Stimulated activated CD8-positive, alpha-beta memory T cell treated with anti-CD3 and anti-CD28 coated beads, Interleukin-15, amount 100 ng/mL, for 24 hours (primary cell): ENCODE measurements at places on chromosomes 4 and X.

DNA sequence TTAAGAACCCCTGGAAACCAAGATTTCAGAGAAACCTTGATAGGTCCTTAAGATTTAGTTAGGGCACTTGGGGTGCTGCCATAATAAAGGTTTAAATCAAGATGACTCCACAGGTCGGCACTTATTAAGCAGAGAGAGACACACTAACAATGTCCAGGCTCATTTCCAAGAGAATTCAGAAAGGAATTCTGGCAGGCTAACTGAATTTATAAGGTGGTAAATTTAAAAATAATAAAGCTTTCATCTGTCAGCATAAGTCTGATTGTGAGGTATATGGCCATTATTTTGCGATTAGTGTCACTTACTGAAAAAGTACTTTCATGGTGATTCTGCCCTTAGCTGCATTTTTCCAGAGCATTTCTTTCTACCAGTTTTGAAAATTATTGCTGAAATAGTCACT is 472.7 kb downstream of the ARAP2 start:
- no peak for DNase-seq

DNA sequence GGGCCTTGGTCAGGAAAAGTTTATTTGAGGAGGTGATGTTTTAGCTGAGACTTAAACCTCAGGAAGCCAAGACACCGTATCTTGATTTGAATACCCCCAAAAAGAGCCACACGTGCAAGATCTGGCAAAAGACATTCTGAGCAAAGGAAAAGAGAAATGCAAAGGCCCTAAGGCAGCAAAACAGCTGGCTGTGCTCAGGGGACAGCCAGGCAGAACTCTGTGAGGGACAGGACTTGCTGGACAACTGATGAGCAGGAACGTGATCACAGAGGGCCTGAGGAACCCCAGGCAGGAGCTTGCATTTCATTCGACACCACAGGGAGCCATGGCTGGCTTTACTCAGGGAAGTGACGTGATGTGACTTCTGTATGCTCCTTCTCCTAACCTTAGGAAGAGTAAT is 56.0 kb downstream of the OCRL start:
- DNase-seq: no peak

- no peak for DNase-seq
Observed at GRCh38 chrX:56812515-56813105, 83.6 kb downstream of the NBDY start.

- no peak for DNase-seq
Observed at GRCh38 chr4:144748814-144749555, 103.0 kb downstream of the HHIP start.

- no peak for DNase-seq
Observed at GRCh38 chr4:44845309-44845708, 119.0 kb upstream of the GNPDA2 start.

DNA sequence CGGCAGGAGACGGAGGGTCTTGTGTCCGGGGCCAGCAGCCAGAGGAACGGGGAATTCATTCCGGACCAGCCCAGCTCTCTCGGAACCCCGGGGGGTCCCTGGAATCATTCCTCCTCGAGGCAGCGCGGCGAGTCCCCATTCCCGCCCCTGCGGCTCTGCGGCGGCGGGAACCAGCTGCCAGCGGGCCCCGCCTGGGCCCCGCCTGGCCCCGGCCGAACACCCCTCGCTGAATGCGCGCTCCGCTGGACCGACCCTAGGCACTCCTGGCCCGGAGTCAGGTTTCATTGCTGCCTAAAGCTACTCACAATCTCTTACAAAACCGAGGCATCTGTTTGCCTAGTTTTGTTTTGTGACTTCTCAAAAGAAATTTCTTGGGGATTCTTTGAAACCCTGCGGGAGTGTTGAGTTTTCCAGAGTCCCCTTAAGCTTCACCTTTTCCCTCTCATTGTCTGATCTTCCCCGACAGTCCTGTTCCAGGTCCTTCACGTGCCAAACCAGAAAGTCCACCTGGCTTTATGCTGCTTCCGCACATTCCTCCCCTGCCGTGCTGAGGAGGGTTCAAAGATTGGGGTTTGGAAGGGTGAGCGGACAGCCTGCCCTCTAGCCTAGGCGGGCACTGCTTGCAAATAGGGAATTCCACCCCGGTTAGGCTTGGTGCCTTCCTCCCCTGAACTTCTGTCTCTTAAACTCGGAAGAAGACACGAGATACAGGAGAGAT is 789 bp downstream of the ARHGAP10 start:
- no peak for DNase-seq

GRCh38 chr4:153651587-153651986 is 32.5 kb upstream of the TLR2 start:
- DNase-seq: no peak

DNA sequence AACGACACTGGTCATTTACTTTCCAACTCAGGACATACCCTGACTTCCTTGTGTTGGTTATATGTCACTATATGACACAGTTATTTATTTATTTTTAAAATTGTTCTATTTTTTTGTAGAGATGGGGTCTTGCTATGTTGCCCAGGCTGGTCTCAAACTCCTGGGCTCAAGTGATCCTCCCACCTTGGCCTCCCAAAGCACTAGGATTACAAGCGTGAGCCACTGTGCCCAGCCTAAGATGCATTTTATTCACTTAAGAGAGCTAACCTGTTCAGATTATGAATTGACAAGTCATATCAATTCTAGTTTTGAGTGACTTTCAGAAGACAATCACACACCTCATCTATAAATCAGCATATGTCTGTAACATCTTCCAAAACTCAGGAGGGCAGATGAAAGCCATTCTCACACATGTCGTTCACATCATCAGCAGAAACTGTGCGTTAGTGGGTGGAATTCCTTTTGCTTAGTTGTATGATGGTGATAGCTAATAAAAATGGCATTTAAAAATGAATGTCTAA is 9.4 kb upstream of the RHOH start:
- DNase-seq: no peak

DNA sequence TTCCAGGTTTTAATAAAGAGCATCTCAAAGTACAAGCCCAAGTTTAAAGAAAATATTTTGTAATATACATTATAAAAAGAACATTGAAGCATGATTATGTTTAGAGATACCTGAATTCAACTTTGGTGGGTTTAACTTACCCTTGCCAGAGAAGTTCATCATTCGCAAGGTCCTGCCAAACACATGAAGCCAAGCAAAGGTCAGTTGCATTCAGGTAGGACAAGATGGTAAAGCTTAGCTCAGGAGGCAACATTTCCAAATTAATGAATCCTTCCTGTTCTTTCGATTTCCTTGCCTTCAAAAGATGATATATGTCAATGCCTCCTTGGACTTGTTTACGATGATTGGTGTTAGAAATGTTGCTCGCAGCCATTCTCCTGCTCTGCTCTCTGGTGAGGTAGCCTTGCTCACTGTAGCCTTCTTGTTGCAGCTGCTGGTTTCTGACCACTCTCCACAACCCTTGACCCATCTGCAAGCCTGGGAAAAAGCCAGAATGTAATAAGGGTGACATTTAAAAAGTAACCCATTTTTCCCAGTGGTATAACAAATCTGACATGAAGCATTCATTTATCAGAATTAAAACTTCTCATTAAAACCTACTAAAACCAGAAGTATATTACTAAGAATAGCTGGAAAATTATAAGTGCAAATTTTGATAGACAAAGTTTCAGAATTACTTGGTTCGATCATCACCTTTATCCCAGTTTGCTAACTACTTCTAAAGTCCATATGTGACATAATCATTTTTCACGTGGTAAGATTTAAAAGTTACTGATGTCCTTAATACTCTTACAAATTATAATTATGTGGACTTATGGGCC is 20.6 kb downstream of the FBXO8 start:
- DNase-seq: no peak

- DNase-seq: no peak
Observed at GRCh38 chr4:83080561-83080960, 34.0 kb downstream of the PLAC8 start.

- DNase-seq: no peak
Observed at GRCh38 chr4:125187226-125188176, 127.3 kb upstream of the FAT4 start.

DNA sequence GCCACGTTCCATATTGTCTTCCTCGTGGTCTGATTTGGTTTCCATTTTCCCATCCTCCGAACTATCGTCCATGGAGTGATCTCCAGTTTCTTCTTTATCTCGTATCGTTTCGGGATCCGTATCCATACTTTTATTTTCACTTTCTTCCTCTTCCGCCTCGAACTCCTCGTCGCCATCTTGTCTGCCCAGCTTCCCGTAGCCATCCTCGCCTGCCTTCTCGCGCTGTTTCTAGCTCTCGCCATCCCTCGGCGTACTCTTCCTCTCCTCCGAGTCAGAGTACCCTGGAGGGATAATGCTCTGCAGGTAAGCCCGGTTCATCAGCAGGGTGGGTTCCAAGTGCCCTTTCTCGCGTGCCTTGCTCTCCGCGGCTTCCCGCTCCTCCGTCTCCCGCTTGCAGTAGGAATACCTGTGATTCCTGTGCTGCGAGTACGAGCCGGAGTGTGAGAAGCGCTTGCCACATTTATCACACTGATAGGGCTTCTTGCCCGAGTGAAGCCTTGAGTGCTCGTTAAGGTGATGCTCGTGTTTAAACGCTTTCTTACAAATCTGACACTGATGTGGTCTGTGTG is 134.5 kb upstream of the TAPT1 start:
- DNase-seq: no peak

GRCh38 chrX:9183481-9183880 is 149.6 kb upstream of the FAM9B start:
- DNase-seq: no peak

DNA sequence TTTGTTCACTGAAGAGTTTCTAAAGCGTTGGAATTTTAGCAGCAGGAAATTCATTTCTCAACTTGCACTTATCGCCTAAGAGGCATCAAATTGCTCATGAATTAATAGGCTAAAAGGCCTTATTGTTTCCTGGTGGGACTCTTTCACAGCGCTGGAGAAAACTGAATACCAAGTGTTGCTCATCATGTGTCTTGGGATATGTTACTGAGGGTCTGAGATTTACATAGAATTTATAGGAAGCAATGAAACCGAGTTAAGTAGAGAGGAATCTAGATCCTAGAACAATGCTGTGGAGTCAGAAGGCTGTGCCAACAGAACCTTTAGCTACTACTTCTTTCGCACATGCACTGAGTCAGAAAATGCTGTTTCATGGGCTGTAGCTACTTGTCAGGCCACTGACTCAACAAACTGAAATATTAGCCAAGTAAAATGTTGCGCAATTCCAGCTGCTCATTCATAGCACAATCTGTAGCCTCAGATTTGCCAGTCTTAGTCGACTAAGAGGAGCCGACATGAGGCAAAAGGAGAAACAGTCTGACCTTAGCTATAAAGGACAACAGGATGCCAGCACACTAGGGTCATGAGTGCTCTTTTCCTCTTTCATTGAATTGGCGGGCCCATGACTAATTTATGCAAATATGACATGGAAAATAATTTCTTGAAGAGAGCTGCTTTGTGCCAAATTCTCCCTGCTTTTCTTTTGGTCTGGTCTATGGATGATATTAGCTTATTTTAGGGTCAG is 35.9 kb upstream of the CXCL8 start:
- DNase-seq: no peak

DNA sequence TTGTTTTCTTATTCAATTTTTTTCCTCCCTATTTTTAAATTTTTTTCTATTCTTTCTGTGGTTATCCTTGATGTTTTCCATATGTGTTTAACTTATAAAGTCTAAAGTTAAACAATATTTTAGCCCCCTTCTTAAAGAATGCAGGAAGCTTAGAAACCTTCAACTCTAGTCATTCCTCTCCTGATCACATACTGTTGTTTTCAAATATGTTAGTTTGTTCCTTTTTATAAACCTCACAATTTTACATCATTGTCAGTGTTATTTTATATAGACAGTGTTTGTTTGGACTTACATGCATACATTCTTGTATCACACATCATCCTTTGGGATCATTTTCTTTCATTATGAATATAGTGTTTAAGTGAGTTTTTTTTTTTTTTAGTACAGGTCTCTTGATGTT is 31.6 kb downstream of the KANTR start:
- DNase-seq: no peak

DNA sequence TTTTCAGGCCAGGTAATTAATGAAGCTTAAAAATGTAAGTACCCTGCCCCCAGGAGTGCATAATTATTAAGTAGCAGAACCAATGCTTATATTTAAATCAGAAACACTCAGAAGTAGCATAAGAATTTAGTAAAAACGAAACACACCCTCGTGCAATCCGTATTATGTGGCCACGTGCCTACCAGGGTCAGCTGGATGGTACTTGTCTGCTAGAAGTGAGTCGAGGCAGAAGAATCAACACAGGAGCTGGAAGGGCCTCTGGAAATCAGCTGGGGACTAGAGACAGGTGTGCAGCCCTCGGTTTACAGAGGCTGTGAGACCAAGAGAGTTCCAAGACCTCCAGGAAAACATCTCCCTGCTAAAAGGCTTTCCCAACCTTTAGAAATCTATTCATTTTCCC is 559 bp upstream of the FAM47E start:
- no peak for DNase-seq

GRCh38 chr4:43837171-43837570 is 611.4 kb downstream of the KCTD8 start:
- no peak for DNase-seq

DNA sequence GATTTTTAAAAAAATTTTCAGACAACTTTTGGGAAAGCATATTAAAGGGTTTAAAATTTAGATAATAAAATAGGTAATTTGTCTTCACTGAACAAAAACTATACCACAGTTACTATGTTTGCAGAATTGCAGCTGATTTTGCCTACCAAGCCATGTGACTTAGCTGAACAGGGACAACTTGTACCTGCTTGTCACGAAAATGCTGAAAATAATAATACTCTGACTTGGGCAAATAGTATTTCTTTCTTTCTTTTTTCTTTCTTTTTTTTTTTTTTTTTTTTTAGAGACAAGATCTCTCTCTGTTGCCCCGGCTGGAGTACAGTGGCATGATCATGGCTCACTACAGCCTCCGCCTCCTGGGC is 225.2 kb upstream of the PPP1R2C start:
- no peak for DNase-seq

DNA sequence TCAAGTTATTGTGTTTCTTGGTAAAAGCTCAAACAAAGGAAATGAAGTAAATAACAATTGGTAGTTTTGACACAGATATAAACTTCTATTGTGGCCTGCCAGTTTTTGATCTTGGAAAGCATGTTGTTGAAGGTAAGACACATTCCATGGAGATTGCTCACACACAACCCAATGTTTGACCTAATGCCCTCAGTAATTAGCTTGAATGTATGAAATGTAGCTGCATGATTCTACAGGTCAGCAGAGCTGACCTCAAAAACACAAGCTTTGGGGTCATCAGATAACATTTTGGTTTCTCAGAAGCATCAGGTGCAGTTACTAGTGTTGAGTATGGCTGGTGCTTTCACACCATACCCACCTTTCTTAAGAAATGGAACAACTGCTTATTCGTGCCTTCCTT is 16.5 kb downstream of the GPR173 start:
- no peak for DNase-seq

GRCh38 chr4:2865196-2865780 is 21.6 kb downstream of the ADD1 start:
- DNase-seq: no peak
